WTC11 (cell line): ENCODE measurements at places on chromosomes 1 and 21.

DNA sequence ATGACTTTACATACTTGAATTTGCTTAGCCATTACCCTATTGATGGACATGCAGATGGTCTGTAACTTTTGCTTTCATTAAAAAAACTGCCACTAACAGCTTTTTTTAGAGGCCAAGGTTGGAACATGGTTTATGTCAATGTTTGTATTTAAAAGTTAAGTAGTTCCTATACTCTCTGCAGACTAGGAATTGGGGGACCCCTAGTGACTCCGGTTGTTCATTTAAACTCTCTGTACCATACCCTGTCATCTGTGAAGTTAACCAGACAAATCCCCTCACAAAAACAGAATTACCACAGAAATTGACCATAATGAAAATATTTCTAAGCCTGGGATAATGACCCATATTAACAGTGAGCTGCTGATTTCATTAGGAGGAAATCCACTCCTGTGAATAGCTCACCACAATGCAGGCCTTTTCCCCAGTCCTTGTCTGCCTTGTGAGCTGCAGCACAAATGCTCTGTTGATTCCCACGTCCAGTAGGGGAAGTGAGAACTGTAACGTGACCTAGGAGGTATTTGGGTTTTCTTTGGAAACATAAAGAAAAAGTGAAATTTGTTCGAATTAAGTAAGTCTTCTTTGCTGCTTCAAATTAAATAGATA lies 30.2 kb upstream of the CD101 start:
- DNase-seq: no peak

GRCh38 chr21:28754127-28754611 lies 238.5 kb downstream of the LTN1 start:
- DNase-seq: no peak

DNA sequence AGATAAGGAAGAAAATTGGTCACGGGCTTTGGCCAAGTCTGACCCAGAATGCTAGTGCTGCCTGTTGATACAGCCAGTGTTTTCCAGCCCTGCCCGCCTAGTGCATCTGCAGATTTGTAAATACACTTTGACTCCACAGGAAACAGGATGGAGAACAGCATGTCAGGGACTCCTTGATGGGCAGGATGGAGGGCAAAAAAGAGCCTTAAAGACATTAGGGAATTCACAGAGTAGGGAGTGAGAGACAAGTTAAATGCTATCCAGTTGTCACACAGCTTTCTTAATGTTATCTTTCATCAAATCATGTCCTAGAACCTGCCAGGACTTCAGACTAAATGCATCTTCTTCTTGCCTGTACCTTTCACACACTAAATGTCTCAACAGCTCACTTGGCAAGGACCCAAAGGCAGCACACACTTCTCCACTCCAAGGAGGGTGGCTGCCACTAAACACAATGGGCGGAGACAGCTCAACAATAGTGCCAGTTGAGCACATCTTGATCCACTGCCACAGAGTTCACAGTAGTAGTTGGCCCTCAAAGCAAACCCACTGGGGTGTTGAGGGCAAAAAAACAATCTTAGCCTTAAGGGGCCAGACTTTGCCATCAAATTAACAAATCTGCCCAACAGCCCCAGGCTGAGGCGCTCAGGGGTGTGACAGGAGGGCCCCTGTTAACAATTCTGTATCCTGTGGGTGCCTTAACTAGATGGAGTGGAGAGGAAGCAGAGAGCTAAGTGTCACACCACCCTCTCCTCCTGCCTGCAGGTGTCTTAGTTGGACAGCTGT lies 2.7 kb downstream of the HIVEP3 start:
- DNase-seq: no peak

- DNase-seq: no peak
Measured at GRCh38 chr1:164719676-164720439, 160.9 kb downstream of the PBX1 start.

- no peak for DNase-seq
Measured at GRCh38 chr1:202568826-202569225, 141.4 kb downstream of the SYT2 start.
